NCI-H774 (cell line): ENCODE measurements at places on chromosomes 7 and 10.

DNA sequence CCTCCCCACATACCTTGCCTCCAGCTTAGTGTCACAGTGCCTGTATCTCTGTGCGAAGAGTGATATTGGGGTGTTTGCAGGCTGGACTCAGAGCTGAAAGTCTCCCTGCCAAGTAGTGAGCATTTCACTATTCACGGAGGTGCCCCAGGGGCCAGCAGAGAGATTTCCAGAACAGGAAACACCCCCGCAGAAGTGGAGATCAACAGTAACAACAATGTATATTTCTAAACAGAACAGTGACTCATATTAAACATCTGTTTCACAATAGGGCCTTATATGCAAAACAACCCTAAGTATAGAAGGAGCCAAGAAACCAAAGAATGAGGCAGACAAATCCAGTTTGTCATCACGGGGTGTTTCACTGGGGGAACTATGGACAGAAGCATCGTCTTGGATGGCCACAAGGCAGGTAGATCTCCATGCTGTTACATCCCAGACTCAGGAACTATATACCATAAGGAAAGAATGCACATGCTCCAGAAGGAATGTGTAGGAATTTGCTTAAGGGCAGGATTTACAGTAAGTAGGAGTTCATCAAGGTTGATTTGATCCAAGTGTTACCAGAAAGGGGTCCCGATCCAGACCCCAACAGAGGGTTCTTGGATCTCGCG lies 29.3 kb upstream of the CCL24 start:
- DNase-seq: no peak

- DNase-seq: no peak
These were observed 21.1 kb downstream of the UNCX start for GRCh38 chr7:1253681-1254181.

GRCh38 chr10:99620711-99621453 lies 643 bp upstream of the SLC25A28 start:
- peak; percentile 47 for DNase-seq

GRCh38 chr7:159211540-159212182 lies 67.0 kb upstream of the VIPR2 start:
- DNase-seq: no peak

- DNase-seq: peak; percentile 14
These were observed 8.0 kb upstream of the GRK5 start for GRCh38 chr10:119199231-119199992.

GRCh38 chr7:78438433-78438832 lies 639.9 kb downstream of the PHTF2 start:
- peak; percentile 18 for DNase-seq

GRCh38 chr7:91343420-91343960 lies 79.3 kb downstream of the FZD1 start:
- no peak for DNase-seq

DNA sequence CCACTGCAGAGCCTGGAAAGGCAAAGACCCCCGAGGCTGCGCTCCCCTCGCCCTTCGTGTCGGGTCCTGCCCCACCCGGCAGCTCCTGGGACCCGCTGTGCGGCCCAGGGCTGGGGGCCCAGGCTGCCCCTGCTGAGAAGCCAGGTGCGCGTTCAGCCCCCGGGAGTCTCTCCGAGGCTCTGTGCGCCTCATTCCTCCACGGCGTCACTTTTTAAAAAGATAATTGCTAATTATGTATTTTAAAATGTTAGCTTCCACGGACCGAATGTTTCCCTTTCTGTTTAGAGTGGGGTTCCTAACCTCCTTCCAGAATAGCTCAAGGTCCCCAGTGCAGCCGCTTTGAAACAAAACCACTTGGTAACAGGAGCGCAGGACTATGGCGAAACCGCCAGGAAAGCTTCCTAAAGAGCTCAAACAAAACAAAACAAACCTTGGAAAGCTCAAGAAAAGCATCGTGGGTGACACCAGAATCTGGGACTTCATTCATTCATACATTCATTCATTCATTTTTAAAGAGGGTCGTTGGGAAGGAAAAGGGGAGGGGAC lies 45.6 kb downstream of the PDIA4 start:
- DNase-seq: no peak

GRCh38 chr7:91942312-91942711 lies 1.6 kb downstream of the AKAP9 start:
- no peak for DNase-seq

DNA sequence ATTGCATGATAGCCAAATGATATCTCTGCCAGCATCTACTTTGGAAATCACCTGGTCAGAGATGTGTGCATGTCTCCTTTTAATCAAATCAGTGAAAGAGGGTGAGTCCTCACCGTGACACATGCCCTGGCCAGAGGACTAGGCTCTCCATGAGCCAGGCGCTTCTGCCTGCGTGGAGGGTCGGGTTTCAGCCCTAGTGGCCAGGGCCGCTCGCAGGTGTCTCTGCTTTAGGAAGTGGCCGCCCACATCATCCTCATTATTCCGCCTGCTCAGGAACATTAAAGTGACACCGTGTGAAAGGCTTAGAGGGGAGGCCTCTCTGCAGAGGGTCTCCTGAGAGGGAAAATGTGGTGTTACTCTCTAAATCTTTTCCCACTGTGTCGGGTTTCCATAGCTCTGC lies 173.6 kb upstream of the PRKCQ start:
- DNase-seq: no peak

GRCh38 chr7:64628192-64628591 lies 37.7 kb upstream of the ZNF107 start:
- DNase-seq: no peak

DNA sequence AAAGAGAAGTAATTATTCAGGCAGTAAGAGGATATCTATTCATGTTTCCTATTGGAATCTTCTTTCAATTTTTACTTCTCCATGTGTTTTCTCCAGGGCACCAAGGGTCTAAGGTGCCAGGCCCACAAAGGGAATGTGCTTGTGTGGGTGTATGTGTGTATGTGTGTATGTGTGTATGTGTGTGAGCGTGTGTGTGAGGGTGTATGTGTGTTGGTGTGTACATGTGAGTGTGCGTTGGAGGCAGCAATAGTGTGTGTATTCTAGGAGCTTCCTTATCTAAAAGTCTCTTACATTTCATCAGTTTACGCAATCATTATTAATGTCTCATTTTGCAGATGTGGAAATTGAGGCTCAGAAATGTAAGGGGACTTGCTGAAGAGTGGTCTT lies 28.3 kb downstream of the RAMP3 start:
- DNase-seq: no peak

DNA sequence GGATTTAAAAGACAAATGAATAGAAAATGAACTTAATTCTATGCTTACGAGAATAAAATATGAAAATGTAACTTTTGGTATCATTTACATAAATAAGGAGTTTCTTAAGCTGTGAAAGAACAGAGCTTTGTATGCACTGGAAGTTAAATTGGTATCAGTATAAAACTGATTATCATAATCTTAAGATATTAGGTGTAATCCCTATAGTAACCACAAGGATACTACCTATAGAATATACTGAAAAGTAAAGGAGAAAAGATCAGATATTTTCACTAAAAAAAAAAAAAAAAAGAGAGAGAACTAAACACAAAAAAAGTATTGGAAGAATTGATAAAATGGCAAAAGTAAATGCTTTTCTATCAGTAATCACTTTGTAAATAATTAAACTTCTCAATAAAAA lies 100.1 kb downstream of the TWIST1 start:
- no peak for DNase-seq

DNA sequence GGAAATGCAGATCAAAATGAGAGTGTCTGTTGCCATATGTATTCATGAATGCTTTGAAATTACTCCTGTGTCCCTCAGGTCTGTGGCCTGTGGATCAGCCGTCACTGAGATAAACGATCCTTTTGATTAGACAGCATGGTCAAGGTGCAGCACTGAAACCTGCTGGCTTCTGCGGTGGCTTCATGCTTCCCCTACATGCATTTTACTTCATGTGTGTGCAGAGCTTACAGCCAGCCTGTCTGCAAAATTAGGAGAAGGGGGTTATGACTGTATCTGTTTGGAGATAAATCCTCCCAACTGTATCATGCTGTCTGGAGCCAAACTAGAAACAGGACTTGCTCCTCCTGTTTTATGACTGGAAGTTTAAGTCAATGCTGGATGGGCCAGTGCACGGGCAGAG lies 71.0 kb upstream of the PLPP4 start:
- DNase-seq: no peak

- no peak for DNase-seq
These were observed 181.4 kb downstream of the ELMO1 start for GRCh38 chr7:37267251-37267650.

DNA sequence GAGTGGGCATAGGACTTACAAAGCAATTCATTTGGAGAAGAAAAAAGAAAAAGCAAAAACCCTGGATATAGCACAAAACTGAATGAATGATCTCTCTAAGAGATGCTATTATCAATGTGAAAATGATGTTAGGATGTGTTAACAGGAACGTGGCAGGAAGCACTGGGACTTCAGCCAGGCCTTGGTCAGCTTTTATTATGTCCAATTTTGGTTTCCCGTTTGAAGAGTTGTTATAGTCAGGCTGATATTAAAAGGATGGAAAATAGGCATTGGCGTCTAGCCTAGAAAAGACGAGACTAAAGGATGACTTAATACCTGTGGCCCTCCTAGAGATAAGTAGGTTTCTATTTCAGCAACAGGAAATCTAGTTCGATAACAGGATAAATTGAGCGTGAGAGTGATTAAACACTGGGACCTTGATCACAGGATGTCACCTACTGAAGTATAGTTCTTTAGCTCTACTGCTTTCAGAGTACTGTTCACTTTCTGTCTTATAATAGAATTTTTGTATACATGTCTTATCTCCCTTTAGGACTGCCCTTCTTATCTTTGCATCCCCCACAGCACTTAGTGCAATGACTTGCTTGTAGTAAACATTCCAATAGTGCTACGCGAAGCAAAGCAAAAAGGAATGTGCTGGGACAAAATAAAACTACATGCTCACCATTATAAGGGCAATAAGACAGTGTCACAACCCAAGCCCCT lies 99.8 kb upstream of the AGBL3 start:
- no peak for DNase-seq

DNA sequence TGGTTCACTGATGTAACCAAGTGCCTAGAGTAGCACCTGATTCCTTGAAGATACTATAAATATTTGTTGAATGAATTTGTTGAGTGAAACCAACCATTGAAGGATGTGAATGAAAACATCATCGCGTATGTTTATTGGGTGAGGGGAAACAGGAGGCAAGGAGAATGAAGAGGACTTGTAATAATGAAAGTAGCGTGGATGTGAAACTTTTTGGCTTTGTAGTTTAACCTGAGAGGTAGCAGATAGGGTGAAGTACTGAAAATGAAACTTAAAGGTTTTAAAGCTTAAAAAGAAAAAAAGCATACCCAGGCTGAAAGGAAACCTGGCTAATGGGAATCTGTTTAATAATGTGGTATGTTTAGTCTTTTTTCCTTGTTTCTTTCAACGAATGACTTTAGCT lies 5.2 kb downstream of the CCNY start:
- no peak for DNase-seq

DNA sequence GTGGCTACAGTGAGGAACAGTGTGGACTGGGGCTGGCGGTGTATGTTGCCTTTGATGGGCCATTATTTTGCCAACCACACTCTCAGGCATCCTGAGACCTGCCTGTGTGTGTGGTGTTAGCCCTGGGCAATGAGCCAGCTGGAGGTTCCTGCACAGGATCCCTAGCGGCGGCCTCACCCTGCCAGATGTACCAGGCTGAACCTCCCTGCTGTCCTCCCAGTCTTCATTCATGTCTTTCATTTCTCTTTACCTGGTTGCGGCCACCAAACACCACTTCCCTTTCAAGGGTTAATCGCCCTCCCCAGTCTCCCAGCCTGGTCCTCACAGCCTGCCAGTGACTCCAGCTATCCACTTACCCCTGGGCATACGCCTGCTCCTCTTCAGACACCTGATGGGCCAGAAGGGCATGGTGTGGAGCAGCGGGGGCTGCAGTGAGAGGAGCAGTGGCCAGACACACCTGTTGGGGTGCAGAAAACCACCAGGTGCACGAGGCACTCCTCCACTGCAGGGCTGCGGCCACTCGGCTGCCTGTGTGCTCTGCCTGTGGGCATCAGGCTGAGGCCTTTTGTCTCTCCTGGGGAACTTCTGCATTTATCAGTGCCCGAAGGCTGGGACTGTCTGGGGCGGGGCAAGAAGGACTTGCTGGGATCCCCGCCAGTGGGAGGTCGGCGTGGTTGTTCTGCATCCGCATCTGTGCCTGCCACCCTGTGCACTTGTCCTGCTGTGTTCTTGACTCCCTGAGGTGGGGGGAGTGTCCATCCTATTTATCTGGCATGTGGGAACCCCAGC lies 111.6 kb downstream of the ARHGAP22 start:
- no peak for DNase-seq

DNA sequence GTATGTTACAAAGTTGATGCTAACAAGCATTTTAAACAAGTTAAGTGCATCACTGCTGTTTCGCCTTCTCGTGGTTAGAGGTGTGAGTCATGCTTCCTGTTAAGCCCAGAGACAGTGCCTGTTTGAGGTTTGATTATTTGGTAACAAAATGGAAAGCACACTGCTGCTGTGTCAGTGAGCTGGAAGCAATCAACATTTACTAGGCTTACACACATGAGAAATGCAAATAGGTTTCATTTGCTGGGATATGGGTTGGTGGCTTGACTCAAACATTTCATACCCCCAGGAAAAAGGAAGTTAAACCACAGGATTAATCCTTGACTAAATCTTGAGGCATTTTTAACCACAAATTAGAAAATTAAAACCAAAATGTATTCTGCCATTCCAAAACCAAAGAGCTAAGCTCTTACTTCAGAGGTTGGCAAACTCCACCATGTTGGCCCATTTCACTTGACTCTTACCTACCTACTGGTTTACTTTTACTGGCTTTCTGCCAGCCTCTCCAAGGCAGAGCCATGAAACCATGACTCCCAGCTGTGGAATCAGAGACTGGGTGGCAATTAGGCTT lies 139.2 kb downstream of the ETV1 start:
- DNase-seq: peak; percentile 12

- no peak for DNase-seq
These were observed 150.2 kb downstream of the VPS50 start for GRCh38 chr7:93382362-93382761.

DNA sequence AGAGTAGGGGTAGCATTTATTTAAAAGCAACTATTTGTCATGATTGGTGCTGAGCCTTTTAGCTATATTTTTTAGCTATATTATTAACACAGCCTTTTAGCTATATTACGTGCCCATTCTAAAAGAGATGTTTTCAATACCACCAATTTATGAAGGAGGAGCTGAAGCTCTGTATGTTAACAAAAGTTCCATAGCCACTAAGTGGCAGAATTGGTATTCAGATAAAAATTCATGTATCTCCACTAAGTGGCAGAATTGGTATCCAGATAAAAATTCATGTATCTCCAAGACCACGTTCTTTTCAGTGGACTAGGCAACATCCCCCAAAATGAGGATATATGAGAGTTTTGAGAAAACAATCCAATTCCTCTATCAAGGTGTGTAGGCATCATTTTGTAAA lies 268.6 kb downstream of the HGF start:
- no peak for DNase-seq

- no peak for DNase-seq
These were observed 35.7 kb downstream of the GFRA1 start for GRCh38 chr10:116237260-116237659.

DNA sequence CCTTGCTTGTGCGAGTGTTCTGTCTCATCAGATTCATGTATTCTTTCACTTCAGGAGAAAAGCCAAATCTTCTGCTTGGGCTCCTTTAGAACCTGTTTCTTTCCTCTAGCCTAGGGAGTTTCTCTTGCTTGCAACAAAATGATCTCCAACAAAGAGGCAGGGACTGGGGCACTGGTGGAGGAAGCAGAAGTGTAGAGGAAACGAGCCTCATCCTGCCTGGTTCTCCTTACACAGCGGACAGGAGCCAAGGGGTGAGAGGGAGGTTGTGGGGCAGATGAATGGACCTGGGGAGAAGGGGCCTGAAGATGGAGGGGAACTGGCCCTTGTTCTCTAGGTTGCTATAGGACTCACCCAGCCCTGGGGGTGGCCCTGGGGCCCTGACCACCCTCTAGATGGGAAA lies 141.1 kb downstream of the PKD1L1 start:
- no peak for DNase-seq
